GM12891 (cell line): ENCODE measurements at places on chromosomes 7 and 10.

GRCh38 chr10:46234431-46235060 lies 52.3 kb upstream of the ANTXRL start:
- no peak for DNase-seq

DNA sequence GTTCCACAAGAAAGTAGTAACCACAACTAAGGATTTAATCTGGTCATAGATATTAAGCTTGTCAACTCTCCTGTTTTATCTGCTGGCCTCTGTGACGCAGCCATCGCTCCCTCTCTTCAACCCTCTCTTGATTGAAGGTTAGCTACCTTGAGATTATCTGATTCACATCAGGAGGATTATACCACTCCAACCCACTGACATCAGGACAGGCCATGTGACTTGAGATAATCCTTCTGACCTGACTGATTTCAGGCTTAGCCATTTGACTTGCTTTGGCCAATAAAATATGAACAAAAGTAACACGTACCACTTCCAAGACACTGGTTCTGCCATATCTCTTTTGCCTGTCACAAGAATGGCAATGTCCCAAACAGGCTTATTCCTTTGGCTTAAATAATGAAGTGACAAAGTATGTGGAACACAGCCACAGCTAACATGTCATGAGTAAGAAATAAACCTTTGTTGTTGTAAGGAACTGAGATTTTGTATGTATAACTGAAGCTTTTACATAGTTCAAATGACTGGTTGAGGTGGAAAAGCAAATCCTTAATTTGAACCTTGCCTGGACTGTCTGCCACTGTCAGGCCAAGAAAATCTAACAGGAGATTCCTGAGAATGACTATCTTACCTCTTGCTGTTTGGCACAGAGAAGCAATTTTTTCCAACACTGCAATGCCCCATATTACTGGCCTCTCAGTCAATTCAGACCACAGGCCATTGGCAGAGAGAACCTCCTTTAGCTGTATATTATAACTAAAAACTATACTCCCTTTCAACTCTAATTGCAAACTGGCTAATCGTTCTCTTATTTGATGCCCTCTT lies 13.9 kb downstream of the ZNF438 start:
- DNase-seq: no peak

- DNase-seq: no peak
Observed at GRCh38 chr7:27183682-27184336, 1.2 kb downstream of the HOXA11 start.

- DNase-seq: no peak
Observed at GRCh38 chr10:97518301-97519043, 19.7 kb downstream of the UBTD1 start.

DNA sequence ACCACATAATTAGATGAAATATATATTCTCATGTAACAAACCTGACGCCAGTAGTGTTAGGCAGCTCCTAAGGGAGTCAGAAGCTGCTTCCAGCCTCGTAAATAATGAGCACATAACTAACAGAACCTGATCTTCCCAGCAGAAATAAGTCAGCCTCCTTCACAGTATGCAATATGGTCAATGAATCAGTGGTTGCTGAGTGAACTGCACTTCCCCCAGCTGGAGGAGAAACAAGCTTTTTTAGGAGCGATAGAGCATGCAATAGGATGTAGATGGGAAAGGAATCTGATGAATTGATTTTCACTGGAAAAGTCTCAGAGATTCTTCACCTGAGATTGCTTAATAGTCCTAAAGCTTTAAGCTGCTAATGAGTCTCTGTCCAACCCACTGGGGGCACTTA lies 337.2 kb upstream of the LRGUK start:
- DNase-seq: no peak
